ENCODE measurements at places on chromosomes 16 and 17.

DNA sequence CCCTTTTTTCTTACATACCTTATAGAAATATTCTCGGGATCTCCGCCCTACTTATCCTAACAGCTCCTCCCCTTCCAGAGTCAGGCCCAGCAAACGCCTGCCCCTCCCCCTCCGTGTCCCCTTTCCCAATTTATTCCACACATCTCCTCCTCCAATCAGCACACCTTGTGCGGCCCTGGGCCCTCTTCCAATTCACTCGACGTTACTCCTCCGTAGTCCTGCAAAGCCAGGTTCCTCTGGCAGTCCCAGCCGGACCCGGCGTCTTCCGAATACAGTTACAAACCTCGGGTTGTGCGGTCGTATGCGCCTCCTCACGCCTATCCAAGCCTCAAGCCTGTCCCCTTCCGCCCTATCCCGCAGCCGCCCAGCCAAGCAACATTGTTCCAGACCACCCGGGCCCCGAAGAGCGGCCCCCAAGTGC, 677 bp downstream of the CBX1 start:
- peak; percentile 43 for DNase-seq

- DNase-seq, result no peak
Measured at GRCh38 chr16:13953501-13953900, 33.5 kb downstream of the ERCC4 start.

- DNase-seq, result no peak
Measured at GRCh38 chr17:6067060-6067459, 3.1 kb upstream of the WSCD1 start.

GRCh38 chr17:22703786-22704441, 1011.6 kb downstream of the KCNJ18 start:
- DNase-seq, result no peak

DNA sequence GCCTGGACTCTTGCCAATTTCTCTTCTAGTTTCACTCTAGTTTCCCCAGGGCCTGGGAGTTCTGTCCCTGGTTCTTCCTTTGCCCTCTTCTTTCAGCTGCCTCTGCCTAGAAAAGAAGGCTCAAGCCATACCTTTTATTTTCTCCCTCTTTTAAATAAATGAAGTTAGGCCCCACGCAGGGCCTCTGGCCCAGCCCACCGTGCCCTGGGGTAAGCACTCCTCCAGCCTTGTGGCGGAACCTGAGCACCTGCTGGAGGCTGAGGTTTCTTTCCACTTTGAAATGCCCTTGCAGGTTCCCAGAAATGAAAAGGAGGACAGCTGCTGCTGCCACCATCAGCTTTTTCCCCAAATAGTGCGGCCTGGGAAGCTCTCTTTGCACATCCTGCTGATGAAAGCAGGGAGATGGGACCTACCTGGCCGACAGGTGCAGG, 139.4 kb downstream of the CCDC182 start:
- DNase-seq, result no peak

GRCh38 chr16:53156516-53156915, 101.7 kb downstream of the CHD9 start:
- no peak for DNase-seq

- DNase-seq, result no peak
Measured at GRCh38 chr16:51635181-51635580, 484.1 kb upstream of the SALL1 start.

- DNase-seq, result peak; percentile 42
Measured at GRCh38 chr16:87017371-87018012, 299.7 kb downstream of the C16orf95 start.

- no peak for DNase-seq
Measured at GRCh38 chr16:685967-686366, 1.8 kb upstream of the JMJD8 start.

GRCh38 chr17:77516902-77517301, 376.1 kb downstream of the SEC14L1 start:
- DNase-seq, result no peak

GRCh38 chr17:83204230-83204725, 124.9 kb downstream of the METRNL start:
- no peak for DNase-seq

DNA sequence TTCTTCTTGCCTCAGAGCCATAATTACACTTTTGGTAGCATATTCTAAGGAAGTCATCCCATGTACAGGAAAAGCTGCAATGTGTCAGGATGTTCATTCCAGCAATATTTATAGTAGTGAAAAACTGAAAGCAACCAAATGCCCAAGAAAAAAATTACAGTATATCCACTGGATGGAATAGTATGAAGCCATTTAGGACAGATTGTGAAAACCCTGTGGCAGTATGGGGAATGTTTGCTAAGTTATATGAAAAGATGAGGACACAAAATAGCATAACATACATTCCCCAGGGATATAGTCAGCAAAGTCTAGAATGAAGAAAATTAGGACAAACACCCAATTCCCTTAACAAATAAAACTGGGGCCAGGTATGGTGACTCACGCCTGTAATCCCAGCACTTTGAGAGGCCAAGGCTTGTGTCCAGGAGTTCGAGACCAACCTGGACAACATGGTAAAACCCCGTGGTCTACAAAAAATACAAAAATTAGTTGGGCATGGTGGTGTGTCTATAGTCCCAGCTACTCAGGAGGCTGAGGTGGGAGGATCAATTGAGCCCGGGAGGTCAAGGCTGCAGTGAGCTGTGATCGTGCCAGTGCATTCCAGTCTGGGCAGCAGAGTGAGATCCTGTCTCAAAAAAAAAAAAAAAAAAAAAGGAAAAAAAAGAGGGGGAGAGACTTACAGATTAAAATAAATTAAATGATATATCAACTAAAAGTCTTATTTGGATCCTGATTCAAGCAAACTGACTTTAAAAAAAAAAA, 2.3 kb downstream of the LRRC3C start:
- DNase-seq, result no peak

GRCh38 chr17:64183815-64184214, 53.9 kb upstream of the ERN1 start:
- no peak for DNase-seq

- DNase-seq, result no peak
Measured at GRCh38 chr17:40320756-40321523, 12.0 kb downstream of the RARA start.

- peak; percentile 67 for DNase-seq
Measured at GRCh38 chr17:63961355-63962212, 11.1 kb downstream of the SCN4A start.

- DNase-seq, result no peak
Measured at GRCh38 chr16:3525951-3526350, 25.1 kb downstream of the CLUAP1 start.

- DNase-seq, result no peak
Measured at GRCh38 chr17:64662774-64663367, 764 bp upstream of the SMURF2 start.

- no peak for DNase-seq
Measured at GRCh38 chr17:14664511-14664910, 363.6 kb downstream of the HS3ST3B1 start.

DNA sequence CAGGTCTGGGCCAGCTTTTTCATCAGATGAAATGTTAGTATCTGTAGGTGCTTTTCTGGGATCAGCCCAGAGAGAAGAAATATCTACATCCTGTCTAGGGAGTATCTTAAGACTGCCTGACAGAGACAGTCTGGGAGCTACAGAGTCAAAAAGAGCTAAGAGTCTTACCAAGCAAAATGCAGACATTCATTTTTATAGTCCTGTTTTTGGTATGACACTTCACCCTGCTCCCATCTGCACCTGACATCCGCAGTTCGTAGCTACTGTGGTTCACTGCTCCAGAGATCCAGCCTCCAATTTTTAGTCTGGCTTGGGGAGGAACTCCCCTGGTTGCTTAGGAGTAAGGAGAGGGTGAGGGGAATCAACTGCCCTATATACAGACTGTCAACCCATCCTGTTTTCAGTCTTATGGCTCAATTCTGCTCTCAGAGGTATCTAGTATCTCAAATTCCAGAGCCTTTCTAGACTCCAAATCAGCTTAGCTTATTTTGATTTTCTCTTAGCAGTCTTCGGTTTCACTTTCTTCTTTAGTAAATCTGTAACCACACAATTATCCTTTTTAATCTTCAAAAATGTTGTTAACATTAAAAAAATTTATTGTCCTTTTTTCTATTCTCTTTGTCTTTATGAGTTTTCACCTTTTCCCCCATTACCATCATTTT, 97.8 kb downstream of the TMEM100 start:
- no peak for DNase-seq

DNA sequence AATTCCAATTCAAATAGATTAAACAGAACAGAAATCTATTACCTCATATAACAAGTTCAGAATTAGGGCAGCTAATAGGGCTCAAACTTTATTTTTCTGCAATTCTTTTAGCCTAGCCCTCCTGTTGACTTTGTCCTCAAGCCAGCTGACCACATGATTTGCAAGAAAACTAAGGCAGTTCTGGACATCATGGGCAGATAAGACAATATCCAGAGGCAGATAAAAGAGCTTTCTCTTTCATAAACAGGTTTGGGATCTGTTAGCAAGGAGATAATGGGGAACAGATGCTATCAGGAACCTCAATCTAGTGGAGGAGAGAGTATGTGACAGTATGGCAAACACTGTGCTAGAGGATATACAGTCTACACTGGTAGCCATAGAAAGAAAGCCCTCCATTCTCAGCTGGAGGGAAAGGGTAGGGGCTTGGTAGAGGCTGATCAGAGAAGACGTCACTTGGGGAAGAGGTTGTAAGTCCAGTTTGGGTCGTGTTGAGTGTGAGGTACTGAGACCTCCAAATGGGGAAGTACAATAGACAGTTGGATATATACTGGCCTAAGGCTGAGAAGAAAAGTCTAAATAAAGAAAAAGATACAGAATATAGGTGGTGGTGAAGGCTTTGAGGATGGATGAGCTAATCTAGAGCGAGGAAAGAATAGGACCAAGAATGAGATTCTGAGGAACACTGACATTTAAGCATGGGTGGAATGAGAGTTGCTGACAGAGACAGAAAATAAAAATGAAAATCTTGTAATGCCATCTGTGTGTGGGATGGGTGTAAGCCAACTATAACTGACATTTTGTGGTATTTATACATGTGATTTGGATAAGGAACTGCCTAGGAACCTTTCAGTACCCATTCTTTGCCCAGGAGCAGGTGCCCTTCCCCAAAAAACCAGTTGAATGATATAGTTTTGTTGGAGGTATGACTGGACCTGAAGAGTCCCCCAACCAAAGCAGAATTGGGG, 67.4 kb downstream of the CYB561 start:
- DNase-seq, result no peak

DNA sequence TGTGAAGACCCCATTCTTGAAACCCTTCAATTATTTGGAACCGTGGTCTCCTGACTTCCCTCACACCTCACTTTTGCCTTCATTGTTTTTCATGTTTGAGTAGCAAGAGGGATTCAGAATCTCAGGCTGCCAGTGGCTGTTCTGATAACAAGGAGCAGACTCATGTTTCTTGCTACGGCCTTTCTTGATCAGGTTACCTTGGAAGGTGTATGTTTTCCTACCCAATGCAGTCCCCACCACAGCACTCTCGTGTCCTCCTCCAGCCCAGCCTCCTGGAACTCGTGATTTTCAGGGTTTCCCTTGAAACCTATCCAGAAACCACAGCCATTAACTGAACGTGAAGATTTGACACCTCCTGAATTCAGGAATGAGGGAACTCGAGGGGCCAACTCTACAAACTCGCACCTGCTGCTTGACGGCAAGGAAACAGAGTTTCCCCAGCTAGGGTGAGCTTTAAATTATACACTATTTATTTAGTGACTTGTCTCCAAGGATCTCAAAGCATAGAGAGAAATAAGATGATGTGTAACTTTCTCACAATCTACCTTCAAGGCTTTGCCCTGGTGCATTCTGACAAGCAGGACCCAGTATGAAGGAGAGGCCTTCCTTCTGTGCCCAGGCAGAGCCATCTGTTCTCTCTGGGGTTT, 1.6 kb downstream of the ZFHX3 start:
- no peak for DNase-seq

- no peak for DNase-seq
Measured at GRCh38 chr17:2563061-2563460, 30.4 kb upstream of the PAFAH1B1 start.

- DNase-seq, result no peak
Measured at GRCh38 chr16:78647019-78647418, 547.6 kb downstream of the WWOX start.

DNA sequence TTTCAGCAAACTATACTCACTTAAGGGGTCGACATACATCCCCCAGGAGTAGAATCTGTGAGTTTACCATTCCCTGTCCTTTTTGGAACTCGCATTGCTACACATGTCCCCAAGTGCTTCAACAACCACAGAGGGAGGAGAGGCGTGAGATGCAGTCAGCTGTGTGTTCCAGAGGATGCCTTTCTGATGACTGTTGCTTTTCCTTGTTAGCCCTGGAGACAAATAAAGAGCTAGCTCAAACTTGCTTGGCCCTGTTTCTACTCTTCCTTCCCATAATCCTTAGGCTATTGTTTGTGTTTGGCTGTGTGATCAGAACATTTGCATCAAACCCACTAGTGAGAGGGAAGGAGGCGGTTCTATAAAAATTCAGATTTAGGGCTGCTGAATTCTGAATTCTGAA, 264.0 kb downstream of the ENGASE start:
- no peak for DNase-seq

- no peak for DNase-seq
Measured at GRCh38 chr17:57916925-57917858, 38.0 kb downstream of the CUEDC1 start.

GRCh38 chr16:35908942-35909341, 2449.5 kb downstream of the TP53TG3F start:
- no peak for DNase-seq

DNA sequence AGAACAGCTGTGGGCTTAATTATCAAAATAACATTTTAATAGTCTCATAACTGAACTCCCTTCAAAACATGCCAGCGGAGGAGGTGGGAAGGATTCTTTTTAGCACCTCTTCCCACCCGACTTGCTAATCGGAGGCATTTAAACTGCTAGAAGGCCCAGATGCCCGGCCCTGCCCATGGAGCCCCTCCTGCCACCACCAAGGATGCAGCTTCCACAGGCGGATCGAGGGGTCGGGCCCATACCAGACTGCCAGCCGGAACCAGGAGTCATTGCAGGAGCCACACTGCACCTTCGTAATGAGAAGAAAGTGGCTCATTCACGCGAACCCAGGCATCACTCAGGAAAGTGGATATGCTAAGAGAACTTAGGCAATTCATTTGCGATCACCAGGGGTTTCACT, 201.2 kb downstream of the C16orf78 start:
- DNase-seq, result no peak

DNA sequence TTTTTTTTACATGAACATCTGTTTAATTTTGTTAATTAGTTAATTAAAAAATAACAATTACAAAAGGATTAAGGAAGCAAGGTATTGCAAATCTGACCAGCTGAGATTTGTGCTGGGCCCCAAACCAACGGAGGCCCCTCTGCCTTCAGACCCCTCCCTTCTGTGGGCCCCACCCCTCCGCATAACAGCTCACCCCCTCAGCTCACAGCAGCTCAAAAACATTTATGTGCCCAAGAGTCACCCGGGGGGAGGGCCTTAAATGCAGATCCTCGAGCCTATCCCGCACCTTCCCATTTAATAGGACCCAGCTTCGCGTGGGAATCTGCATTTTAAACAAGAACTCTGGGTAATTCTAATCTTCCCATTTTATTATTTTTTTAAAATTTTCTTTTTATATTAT, 75.0 kb downstream of the MGAT5B start:
- DNase-seq, result no peak

GRCh38 chr16:88846088-88846487, 10.7 kb downstream of the GALNS start:
- no peak for DNase-seq

GRCh38 chr17:77003699-77004098, 135.5 kb downstream of the MGAT5B start:
- DNase-seq, result no peak

All from HuH-7.5 (cell line).